ENCODE measurements at places on chromosomes 7 and 10.

DNA sequence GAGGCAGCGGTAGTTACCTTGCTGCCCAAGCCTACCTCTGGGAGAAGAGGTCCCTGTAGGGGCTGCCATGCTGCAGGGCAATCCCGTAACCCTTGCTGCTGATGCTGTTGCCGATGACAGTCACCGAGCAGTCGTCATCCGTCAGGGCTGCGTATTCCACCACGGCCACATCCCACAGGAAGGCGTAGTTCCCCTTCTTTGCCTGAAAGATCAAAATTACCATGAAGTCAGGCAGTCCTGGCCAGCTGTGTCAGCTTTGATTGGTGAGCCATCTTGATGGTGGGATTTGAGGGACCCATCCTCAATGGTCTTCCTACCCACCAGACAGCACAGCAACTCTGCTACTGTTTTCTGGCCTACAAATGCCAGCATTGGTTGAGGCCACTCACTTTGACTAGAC, 746.8 kb downstream of the GRID1 start:
- no peak for DNase-seq

- no peak for DNase-seq
These were observed 8.8 kb downstream of the GSTO2 start for GRCh38 chr10:104277785-104278184.

DNA sequence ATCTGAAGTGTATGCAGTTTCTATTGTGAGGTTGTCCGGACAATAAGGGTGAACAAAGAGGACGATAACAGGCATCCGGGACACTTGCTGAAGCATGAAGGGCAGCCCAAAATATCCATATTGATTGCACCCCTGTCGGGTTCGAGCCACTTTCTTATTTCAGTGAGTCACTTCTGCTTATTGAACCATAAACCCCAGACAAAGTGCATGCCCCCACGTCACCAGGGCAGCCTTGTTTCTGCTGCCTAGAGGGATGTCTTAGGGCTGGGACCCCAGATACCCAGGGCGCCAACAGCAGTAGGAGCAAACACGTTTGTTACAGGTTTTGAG, 175.3 kb upstream of the LYZL1 start:
- no peak for DNase-seq

GRCh38 chr7:48052748-48053147, 17.4 kb downstream of the C7orf57 start:
- no peak for DNase-seq

DNA sequence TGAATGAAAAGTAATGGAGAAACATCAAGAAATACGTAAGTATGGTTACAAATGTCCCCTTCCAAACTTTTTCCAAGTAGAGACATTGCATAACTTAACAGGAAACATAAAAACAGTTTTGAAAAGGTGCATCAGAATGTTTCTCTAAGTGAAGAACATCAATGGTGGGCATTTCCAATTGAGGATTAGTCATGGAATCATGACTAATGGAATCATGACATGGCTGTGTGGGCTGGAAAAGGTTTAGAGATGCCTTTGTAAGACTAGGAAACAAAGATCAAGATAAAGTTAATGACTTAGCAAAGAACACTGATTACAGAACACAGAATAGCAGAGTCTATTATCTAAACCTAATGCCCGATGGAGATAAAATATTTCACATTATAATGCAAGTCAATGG, 272.0 kb downstream of the HPSE2 start:
- DNase-seq: no peak

GRCh38 chr10:34091635-34092195, 723.4 kb downstream of the PARD3 start:
- DNase-seq: no peak

DNA sequence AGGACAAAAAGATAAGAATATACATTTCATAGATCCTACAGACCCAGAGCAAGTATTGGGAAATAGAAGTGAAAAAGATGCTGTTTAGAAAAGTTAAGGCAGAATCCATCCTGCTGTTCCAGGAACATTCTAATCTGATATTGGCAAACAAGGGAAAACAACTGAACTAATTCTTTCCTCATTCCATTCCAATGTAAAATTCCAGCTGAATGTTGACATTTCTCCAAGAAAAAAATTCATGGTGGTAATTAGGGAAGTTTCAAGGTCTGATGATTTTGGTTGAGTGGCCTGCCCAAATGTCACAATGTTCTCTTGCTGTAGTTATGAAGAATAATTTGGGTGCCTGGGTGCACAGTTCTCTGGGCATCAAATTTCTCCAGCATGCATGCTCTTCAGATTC, 15.2 kb downstream of the PIP start:
- no peak for DNase-seq

DNA sequence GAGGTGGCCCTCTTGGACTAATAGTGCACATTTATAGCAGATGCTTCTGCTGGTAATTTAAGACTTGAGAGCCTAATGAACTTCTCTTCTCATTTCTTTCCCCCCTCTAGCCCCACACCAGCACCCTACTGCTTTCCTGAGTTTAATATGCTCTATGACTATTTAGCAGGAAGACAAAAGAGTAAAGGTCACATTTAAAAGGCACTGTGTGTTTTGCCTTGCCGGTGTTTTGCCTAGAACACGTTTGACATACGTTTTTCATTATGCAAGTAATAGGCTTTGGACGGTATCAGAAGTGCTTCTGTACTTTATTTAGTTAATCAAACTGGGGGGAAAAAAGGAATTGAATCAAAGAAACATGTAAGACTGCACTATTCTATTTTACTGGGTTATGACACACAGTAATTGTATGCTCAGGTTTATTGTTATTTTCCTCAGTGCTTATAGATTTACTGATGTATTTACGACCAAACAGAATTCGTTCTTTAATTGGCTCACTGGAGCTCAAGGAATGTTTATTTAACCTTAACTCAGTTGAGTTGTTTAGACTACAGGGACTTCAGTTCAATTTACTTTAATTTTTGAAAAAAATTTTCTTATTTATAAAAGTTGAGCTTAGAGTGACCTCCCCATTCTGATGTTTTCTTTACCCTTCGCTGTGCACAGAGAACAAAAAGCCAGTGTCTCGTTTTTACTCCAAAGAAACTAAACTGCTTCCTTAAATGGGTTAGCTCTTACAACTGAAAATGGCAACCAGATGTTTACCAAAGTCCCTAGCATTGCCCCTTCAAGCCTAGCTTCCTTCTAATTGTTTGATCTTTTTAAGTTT, 35.4 kb downstream of the CPED1 start:
- DNase-seq: no peak

DNA sequence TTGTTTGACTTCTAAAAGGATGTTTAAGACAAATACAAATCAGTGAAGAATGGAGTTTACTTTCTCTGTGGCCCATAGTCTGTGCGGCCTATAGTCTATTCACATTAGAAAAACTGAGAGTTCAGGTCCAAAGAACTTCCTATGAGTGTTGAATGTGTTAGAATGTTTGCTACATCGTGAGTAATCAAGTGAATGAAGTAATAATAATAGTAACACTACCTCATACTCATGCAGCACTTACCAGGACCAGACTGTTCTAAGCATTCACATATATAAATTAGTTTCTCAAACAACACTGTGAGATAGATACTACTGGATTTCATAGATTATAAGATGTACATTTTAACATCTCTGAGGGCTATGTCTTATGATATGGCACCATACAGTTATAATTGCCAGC, 70.4 kb downstream of the RALA start:
- DNase-seq: no peak

DNA sequence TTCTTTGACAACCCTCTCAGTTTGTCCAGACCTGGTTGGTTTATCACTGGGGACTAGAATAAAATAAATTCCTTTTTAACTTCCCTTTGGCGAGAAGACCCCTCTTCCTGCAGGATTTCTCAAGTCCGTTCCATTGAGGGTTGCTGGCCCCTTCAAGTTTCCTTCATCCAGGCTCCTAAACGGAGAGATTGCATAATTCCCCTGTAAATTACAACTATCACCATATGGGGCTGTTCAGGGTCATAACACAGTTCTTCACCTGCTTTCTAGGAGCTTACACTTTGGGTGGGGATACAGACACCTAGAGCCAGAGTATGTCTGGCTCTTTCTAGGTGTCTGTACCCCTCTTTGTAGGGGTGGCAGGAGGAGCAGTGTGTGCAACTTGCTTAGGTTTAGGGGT, 3.3 kb upstream of the COPS6 start:
- no peak for DNase-seq

DNA sequence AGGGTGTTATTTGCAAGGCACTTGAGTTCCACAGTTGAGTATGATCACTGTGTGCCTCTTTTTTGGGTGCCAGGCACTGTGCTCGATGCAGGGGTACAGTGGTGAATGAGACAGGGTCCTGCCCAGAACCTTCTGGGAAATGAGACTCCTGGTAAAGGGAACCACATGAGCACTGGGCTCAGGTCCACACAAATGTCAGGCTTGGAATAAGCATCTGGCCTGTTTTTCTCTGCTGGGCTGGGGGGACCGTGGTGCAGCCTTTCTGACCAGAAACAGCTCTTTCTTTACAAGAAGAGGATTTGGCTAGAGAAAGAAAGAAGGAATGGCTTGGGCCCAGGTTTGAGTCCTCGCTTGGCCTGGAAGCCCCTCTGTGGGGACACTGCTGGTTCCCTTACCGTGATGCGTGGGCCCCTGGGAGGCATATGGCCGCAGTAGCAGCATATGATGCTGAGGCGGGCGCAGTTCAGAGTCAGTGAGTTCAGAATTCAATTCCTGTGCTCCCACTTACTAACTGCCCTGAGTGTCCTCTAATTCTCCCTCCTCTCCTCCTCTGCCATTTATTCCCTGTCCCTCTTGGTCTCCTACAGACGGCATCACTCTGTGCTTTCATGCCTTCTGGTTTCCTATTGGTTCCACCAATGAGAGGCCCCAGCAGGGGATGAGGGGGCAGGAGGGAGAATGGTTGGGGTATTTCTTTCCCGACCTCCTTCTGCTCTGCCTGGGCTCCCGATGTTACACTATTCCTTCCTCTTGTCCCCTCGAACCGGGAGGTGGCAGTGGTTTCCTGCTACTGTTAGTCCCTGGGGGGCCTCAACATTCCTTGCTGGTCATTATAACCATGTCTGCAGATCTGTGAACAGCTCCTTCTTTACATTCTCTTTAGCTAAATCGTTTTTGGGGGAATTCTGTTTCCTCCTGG, 9.6 kb upstream of the KCP start:
- DNase-seq: no peak

- no peak for DNase-seq
These were observed 3.8 kb downstream of the SLC4A2 start for GRCh38 chr7:151063212-151063561.

- DNase-seq: no peak
These were observed 53.1 kb upstream of the NPS start for GRCh38 chr10:127496035-127496434.

GRCh38 chr10:133226251-133226808, 3.7 kb upstream of the UTF1 start:
- no peak for DNase-seq

- no peak for DNase-seq
These were observed 78.5 kb upstream of the MYL10 start for GRCh38 chr7:101707587-101707986.

GRCh38 chr10:13709931-13710650, 123.3 kb downstream of the PRPF18 start:
- no peak for DNase-seq

DNA sequence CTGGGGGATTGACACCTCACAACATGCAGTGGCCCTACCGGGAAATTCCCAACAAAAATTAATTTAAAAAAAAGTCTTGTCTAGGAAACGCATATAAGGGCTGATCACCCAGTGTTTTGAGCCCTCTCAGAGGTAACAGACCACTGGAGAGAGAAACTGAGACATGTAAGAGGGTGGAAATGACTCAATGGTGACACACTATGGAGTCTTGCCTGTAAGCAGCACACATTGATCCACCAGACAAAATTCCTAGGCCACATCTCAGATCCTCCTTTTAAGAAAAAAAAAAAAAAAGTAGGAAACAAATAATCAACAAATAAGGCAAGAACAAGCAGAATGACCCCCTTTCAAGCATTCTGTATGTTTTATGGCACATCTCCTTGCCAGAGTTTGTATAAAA, 296.2 kb downstream of the MAGI2 start:
- no peak for DNase-seq

DNA sequence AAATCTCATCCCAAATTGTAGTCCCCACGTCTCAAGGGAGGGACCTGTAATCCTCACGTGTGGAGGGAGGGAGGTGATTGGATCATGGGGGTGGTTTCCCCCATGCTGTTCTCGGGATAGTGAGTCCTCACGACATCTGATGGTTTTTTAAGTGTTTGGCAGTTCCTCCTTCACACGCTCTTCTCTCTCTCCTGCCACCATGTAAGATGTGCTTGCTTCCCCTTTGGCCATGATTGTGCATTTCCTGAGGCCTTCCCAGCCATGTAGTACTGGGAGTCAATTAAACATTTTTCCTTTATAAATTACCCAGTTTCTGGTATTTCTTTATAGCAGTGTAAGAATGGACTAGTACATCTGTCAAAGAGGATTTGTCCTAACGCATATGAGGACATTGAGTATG, 59.5 kb downstream of the RGS10 start:
- no peak for DNase-seq

GRCh38 chr10:50470798-50471582, 152.8 kb downstream of the SGMS1 start:
- no peak for DNase-seq

- DNase-seq: no peak
These were observed 18.5 kb downstream of the VSTM2A start for GRCh38 chr7:54560723-54561122.

GRCh38 chr10:14548474-14548873, 217.8 kb upstream of the FRMD4A start:
- no peak for DNase-seq

GRCh38 chr7:152987656-152988055, 228.1 kb downstream of the ACTR3B start:
- DNase-seq: no peak

DNA sequence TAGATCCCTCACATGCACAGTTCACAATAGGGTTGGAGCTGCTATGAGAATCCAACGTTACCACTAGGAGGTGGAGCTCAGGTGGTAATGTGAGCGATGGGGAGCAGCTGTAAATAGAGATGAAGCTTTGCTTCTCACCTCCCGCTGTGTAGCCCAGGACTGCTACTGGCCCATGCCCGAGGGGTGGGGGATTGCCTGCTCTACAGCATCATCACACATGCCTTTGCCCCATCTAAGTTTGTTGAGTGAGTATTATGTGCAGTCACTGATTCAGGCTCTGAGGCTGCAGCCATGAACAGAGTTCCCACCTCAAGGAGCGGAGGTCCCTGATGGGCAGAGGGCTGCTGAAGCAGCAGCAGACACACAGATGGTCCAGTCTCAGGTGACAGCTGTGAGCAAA, 94.1 kb downstream of the CHST15 start:
- no peak for DNase-seq

GRCh38 chr10:119316002-119316358, 108.6 kb downstream of the GRK5 start:
- no peak for DNase-seq

- no peak for DNase-seq
These were observed 16.8 kb downstream of the GIMAP5 start for GRCh38 chr7:150753826-150754603.

DNA sequence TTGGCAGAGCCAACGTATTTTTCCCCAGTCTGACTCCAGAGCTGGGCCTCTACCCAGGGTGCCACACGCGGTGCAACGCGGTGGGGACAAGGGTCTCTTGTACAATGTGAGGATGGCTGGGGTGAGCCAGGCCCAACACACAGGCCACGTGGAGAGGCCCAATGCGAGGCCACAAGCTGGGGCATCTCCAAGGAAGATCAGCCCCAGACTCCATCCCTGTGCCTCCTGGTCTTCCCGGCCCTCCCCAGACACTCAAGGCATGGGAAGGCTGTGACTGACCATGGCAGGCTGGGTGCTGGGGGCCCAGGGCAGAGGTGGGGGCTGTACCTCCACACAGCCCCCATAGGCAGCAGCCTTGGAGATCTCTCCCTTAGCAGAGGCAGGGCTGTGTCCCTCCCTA, 135.3 kb upstream of the FAM20C start:
- DNase-seq: no peak
